COR-L47 (cell line): ENCODE measurements at places on chromosomes 4 and X.

- DNase-seq, result no peak
Measured at GRCh38 chrX:65609237-65609636, 58.2 kb upstream of the MSN start.

- DNase-seq, result no peak
Measured at GRCh38 chrX:72340626-72341025, 34.9 kb upstream of the CITED1 start.

- no peak for DNase-seq
Measured at GRCh38 chr4:146368209-146368608, 153.5 kb downstream of the SLC10A7 start.

- no peak for DNase-seq
Measured at GRCh38 chr4:185186769-185187168, 17.0 kb downstream of the CFAP97 start.

DNA sequence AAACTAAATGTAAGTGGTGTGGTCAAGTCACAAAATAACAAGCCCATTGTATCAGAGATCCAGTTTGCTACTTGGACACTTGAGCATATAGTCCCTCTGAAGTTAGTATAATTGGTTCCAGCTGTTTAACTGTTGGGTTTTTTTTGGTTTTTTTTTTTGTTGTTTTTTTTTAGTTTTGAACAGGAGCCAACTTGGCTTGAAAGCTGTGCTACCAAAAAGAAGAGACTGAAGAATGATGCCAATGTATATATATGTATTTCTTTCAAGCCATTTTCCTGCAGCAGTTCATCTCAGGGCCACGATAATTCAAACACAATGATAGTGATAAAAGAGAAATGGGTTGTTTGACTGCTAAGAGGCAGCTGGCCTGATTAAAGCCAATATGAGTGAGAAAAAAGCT, 138.3 kb downstream of the PCDH18 start:
- DNase-seq, result peak; percentile 50

DNA sequence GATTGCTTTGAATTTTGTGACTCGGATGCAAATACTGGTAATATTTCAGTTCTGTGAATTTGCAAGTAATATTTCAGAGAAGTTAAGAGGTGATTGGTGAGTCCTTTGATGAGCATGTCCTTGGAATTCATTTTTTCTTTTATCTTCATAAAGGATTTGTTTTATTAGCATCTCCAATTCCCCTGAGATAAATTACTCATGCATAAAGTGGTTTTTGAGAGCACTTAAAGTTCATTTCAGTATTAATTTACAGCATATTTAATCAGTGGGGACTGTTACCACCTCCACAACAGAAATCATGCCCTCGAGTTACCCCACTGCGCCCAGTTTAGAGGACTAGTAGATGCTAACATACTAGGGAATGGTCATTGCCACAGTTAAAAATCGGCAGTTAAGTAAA, 65.0 kb downstream of the ZFX start:
- no peak for DNase-seq

DNA sequence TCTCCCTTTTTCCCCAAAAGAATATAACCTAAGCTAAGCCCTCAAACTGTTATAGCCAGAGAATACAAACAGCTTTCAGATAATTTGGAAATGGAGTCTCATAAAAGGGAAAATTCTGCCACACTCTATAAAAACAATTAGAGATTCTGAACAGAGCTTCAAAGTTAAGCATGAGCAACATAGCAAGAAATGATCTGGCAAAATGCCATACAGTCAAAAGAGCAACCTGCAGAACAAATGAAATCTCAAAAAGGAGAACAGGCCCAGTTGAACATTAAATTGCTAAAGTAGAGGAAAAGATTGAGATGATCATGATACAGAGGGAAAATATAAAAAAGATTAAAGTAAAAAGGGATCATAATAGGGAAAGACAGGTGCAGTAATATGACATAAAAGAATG, 250.5 kb downstream of the TLL1 start:
- no peak for DNase-seq

DNA sequence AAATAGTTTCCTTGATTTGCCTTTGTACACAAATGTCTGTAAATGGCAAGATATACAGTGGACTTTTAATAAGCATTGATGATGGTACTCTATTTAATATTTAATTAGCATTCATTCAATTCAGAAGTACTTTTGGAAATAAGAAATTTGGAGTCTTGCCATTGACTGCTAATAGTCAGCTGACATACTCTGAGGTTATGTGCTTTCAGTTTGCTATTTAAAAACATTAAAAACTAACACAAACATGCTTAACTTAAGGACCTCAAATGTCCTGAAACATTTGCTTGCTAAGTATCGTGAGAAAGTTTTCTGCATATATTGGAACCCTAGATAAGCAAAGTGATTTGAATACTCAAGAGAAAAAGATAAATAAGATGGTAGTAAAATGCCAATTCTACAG, 64.6 kb downstream of the REELD1 start:
- DNase-seq, result no peak

DNA sequence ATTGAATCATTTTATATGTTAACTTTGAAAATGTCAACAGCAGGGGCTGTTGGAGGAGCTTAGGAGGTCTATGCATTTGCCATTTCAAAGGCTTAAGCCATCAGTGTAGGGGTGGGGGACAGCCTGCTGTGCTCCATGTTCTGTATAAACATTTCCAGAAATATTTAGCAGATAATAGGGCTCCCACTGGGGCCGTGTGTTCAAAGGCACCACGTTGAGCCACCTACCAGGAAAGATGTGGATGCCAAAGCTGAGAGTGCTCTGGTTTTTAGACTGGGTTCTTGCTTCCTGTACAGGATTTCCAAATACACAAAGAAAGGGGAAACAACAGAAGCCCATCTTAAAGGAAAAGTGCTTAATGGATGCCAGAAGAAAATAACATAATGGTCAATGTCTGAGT, 219.5 kb downstream of the CENPC start:
- DNase-seq, result peak; percentile 64

GRCh38 chr4:41361794-41362526, 105.2 kb downstream of the UCHL1 start:
- no peak for DNase-seq

DNA sequence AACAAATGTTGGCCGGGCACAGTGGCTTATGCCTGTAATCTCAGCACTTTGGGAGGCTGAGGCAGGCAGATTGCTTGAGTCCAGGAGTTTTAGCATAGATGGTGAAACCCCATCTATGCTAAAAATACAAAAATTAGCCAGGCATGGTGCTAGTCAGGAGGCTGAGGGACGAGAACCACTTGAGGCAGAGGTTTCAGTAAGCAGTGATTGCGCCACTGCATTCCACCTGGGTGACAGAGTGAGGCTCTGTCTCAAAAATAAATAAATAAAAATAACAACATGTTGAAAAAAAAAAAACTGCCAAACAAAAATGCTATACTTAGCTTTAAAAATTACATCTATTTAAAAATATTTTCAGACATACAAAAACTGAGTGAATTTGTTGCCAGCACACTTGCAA, 374.2 kb upstream of the SMIM31 start:
- no peak for DNase-seq

- no peak for DNase-seq
Measured at GRCh38 chr4:150436598-150437370, 145.2 kb upstream of the MAB21L2 start.

DNA sequence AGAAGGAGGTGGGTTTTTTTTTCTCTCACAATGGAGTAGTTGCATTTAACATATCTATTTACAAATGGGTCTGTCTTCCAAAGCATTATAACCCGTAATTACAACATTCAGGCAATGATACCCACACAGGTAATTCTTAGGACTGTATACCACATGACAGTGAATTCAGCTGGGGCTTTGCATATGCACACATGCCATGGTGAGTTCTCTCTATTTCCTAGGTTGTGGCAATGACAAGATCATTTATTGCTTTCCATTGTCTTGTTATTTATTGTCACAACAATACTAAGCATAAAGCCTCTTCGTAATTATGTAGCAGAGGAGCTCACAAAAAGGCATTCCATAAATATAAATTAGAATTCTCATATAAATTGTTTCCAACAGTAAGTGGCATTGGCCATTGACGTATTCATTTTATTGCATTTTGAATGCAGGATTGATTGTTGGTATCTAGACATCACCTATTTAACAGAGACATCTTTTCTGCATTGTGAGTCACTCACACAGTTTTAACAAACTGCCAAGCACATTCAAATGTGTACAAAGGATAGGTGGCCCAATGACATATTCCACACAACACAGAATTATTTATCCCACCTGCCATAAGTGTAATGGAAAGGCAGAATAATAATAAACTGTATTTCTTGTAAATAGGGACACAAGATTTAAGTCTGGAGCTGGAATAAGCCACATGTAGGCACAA, 390.7 kb upstream of the GALNT7 start:
- DNase-seq, result peak; percentile 11

GRCh38 chr4:15438939-15439524, 11.2 kb downstream of the C1QTNF7 start:
- DNase-seq, result no peak

DNA sequence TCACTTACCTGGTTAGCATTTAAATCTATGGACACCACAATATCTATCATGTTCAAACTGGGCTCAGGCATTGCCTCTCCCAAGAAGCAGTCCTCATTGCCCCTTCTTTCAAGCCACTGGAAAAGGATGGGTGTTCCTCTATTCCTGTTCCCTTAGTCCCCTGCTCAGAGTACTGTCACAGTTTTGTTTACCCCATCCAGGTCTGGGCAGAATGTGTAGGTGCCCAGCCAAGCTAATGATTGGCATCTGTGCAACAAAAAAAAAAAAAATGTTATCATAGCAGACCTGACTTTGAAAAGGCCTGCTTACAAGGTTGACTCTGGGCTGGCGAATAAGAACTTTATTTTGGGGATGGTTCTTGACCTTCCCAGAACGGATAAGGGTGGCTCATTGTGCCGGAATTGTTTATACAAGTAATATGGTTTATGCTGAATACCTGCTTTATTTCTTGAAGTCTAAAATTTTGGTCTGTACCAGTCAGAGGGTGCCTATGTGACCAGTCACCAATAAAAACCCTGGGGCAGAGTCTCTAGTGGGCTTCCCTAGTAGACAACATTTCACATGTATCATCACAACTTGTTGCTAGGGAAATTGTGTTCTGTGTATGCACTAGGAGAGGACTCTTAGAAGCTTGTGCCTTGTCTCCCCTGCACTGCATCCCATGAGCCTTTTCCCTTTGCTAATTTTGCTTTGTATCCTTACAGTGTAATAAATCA, 47.9 kb downstream of the JADE3 start:
- DNase-seq, result no peak

DNA sequence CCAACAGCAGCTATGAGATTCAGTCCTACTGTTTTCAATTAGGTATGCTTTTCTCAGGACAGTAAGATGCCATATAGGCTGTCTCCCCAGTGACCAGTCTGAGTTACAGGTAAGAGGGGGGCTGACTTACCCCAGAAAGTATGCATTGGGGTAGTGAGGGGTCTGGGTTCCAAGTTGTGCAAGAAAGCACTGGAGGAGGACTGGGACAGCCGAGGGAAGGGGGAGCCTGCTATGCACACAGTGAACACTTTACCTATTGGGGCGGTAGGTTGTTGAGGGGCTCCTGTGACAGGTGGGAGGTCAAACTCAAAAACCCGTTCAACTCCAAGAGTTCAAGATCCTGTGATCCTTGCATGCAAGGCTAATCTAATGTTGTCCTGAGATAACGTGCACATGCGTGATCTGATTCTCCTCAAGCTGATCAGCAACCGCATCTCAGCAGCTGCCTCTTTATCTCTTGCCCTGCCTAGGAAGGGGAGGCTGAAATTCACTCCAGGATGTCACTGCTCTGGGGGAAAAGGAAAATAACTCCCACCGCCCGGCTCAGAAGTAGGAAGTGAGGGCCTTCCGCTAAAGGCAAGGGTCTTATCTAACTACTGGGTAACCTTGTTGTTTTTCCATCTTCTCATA, 108.8 kb upstream of the KIT start:
- no peak for DNase-seq
